Activated T-helper 2 cell treated with anti-CD3 and anti-CD28 coated beads, Interferon-gamma antibody, Interleukin-2, Interleukin-4, amounts not matched to agents 10 μg/mL and 5 μg/mL and 100 μg/mL, durations not matched to agents 14 hours and 24 hours and 36 hours (primary cell): ENCODE measurements at places on chromosomes 2 and 18. TPM values are rescaled to one million over a fixed set of nuclear protein-coding genes. Genes with fewer than 3 reads are reported as not detected.

- no peak for DNase-seq
These were observed 144.7 kb downstream of the CYRIA start for GRCh38 chr2:16520891-16521290.

The CDCA7 gene
- total RNA-seq, result 128 and 129 TPM in 2 replicates

The CRIM1 gene
- total RNA-seq, result 12.4 and 12.8 TPM in 2 replicates

The PIEZO2 gene
- total RNA-seq, result not detected in 2 replicates

The NT5DC4 gene
- not detected in 2 replicates for total RNA-seq

GRCh38 chr2:195813421-195813820 lies 156.4 kb downstream of the SLC39A10 start:
- DNase-seq, result no peak

DNA sequence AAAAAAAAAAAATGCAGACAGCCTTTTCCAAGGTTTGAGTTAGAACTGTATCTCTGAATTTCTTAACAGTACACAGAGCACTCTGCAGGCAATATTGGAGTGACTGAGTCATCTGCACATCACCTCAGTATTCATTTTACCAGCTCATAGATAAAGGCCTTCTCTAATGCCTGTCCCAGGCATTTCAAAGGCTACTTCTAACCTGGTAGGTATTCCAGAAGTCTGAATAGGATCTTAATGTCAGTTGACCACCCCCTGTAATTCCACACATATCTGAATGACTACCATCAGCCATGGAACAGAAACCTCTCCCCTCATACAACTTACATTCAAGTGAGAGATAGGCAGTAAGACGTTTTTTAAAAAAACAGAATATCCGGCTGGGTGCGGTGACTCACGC lies 9.0 kb downstream of the METTL21A start:
- no peak for DNase-seq

GRCh38 chr2:30371772-30372373 lies 75.2 kb upstream of the LCLAT1 start:
- no peak for DNase-seq
